Mesenteric fat pad (tissue), 1 donor: ENCODE measurements at places on chromosomes 7 and 10. TPM values are rescaled to one million over a fixed set of nuclear protein-coding genes. Genes with fewer than 3 reads are reported as not detected.

DNA sequence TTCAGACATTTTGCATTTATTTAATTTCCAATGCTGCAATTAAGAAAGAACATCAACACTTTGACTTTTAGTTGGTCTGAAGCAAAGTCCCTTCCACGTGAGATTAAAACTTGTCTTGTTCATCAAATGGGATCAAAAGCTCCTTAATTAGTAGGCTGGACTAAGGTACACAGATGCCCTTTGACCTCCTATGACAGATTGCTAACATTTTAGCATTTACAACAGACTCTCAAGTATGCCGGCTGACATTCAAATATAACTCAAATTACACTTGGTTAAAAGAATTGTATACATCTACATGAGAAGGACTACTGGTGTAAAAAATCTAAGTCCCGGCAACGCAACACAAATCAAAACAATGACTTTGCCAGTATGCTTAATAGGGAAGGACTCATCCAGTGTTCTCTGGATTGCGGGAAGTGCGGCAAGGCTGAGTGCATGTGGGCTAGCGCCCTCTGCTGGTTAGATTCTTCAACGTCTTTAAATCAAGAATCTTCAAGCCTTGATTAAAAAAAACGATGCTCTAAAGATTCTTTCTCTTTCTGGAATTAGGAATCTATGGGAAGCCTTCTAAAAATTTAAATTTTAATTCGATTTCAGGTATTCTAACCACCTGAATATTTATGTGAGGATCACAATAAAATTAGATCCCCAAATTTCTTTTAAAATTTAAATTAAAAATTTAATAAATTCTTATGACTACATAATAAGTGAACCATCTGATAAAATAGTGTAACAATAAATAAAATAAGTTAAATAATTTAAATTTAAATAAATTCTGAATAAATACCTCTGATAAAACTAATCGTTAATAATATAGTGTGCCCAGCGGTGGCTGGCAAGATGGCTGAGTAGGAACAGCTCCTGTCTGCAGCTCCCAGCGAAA is 444.7 kb downstream of the DGKB start:
- no peak for DNase-seq

GRCh38 chr7:157469181-157470016 is 132.6 kb downstream of the DNAJB6 start:
- peak; percentile 85 for DNase-seq

- no peak for DNase-seq
Measured at GRCh38 chr7:143391462-143392404, 10.6 kb downstream of the ZYX start.

DNA sequence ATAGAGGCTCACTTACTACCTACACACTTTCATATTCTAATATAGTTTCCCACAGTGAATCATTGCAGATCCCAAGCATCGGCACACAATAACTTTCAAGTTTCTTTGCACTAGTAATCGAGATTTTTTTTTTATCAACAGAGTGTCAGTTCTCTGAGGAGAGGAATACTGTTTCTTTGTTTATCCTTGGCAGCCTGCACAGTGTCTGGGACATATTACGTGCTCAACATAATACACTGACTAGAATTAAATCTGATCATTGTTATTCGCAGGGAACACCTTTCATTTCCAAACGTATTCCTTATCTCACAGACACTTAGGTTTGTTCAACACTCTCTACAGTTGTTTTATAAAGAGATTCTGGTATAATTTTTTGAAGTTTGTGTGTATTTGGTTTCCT is 95.3 kb downstream of the CACNA2D1 start:
- DNase-seq = no peak

- no peak for DNase-seq
Measured at GRCh38 chr10:73163096-73163495, 4.7 kb downstream of the ECD start.

DNA sequence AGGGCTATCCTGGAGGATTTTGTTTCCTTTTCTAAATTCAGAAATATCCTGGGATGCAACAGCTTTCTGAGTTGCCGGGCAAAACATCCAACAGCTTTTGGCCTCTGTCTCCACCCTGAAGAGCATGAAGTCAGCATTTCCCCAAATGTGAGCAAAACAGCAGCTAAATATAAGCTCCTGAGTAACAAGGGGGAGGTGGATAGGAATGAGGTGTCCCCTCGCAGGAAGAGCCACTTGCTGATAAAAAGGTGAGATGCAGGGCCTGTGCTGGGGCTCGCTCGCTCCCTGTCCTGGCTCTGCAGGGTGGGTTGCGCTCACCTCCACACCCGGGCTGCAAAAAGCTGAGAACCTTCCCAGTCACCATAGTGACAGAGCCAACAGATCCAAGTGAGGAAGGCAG is 264.3 kb downstream of the ZEB1 start:
- no peak for DNase-seq

UCMA gene
- total RNA-seq = not detected

RBP4 gene
- total RNA-seq = 977 TPM

OR6B1 gene
- not detected for total RNA-seq

DNA sequence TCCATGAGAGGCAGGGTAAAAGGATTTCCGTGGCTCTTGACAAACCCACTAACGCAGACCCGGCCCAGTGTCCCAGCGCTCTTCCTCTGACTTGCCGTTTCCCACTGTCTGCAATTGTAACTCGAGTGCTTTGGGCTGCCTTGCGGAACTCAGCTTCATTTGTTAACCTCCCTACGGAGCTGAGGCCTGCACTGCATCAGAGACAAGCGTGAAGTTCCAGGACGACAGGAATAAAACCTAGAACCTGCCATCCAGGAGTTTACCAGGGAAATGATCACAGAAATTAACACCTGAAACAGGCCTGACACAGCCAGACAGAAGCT is 76.2 kb downstream of the SFMBT2 start:
- peak; percentile 68 for DNase-seq

GRCh38 chr10:124155781-124156435 is 62.5 kb upstream of the CHST15 start:
- DNase-seq = peak; percentile 78

ASAH2 gene
- 2.4 TPM for total RNA-seq

GRCh38 chr7:77520261-77520660 is 16.8 kb upstream of the PTPN12 start:
- DNase-seq = no peak

GRCh38 chr10:101588879-101589278 is 758 bp downstream of the DPCD start:
- no peak for DNase-seq

ATP6V0A4 gene
- not detected for total RNA-seq

GRCh38 chr10:13239923-13240322 is 5.7 kb upstream of the UCMA start:
- DNase-seq = no peak

SUN3 gene
- not detected for total RNA-seq

GRCh38 chr7:71239586-71240268 is 107.8 kb downstream of the GALNT17 start:
- no peak for DNase-seq

ZNF117 gene
- total RNA-seq = 58.1 TPM

GRCh38 chr7:107427462-107427861 is 42.4 kb upstream of the GPR22 start:
- DNase-seq = no peak

GRCh38 chr10:29316308-29317026 is 27.6 kb downstream of the LYZL1 start:
- no peak for DNase-seq

CUZD1 gene
- total RNA-seq = 0.51 TPM

UBE2D1 gene
- 18.7 TPM for total RNA-seq

DNA sequence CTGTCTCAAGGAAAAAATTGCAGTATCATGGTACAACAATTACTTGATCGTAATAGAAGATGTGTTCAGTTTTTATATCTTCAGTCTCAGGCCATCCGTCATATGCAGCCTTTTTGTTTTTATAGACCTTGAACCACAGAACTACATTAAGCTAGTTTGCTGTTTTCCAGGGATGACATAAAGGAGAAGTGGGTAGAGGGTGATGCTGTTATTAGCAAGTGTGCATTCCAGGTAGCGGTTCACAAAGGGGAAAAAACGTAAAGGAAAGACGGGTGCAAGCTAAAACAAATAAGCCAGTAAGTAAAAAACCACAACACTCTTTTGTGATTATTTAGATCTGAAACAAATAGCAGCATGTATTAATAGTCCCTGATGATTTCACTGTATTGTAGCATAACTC is 71.7 kb downstream of the BMPR1A start:
- DNase-seq = no peak

- DNase-seq = peak; percentile 60
Measured at GRCh38 chr7:102042016-102042656, 224.7 kb downstream of the CUX1 start.

- DNase-seq = no peak
Measured at GRCh38 chr7:103048833-103049232, 25.8 kb downstream of the FBXL13 start.

DNA sequence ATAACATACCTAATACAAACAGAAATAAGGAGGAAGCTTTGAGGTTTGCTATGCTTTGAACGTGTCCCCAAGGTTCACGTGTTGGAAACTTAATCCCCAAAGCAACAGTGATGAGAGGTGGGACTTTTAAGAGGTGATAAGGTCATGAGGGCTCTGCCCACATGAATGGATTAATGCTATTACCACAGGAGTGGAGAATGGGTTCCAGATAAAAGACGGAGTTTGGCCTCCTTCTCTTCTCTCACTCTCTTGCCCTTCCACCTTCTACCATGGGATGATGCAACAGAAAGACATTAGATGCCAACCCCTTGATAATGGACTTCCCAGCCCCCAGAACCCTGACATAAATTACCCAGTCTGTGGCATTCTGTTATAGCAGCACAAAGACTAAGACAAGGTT is 9.6 kb downstream of the ITGB1 start:
- no peak for DNase-seq

DNA sequence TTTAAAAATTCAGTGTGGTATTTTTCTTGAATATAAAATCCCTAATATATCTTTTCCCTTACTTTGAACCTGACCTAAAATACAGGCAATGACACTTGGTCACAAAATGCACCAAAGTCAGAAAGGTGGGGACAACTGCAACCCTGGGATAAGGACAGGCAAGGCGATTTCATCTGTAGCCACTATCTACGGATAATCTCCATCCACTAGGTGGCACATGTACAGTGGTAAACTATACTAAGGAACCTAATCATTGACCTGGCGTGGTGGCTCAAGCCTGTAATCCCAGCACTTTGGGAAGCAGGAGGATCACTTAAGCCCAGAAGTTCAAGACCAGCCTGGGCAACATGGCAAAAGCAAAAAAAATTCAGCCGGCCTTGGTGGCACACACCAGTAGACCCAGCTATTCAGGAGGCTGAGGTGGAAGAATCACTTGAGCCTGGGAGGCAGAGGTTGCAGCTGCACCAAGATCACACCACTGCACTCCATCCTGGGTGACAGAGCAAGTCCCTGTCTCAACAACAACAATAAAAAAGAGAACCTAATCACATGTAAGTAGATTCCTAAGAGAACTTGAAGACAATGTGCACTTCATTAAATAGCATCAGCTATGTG is 98.9 kb downstream of the KMT2C start:
- DNase-seq = no peak

- DNase-seq = no peak
Measured at GRCh38 chr10:61618388-61618961, 44.3 kb upstream of the CABCOCO1 start.

DNA sequence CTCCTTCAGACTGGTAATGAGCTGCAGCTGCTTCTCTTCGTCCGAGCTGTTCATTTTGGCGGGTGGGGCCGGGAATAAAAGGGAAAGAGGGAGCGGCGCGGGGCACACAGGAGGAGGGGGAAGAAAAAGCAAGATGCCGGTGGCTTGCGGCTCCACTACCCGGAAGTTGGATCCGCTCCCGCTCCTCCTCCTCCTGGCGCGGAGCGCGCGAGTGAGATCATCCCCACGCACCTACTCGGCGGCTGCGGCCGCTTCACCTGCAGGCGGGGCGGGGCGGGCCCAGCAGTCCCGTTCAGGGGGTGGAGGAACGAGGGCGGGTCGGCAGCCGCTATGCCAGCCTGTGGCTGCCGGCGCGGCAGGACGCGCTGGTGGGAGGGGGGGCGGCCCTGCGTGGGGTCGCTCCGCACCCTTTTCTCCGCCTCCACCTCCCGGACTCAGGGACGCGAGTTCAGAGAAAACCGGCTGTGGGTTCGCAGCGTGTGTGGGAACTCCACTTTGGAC is at the start of gene SHTN1:
TSS of gene SHTN1 (minus strand) at position 162 of the 501 bp plus-strand sequence. CDS start at position 54, 108 bp downstream.
- peak; percentile 91 for DNase-seq

- no peak for DNase-seq
Measured at GRCh38 chr7:124349443-124349842, 316.6 kb upstream of the TMEM229A start.
